ENCODE measurements at places on chromosomes 13 and 19.

DNA sequence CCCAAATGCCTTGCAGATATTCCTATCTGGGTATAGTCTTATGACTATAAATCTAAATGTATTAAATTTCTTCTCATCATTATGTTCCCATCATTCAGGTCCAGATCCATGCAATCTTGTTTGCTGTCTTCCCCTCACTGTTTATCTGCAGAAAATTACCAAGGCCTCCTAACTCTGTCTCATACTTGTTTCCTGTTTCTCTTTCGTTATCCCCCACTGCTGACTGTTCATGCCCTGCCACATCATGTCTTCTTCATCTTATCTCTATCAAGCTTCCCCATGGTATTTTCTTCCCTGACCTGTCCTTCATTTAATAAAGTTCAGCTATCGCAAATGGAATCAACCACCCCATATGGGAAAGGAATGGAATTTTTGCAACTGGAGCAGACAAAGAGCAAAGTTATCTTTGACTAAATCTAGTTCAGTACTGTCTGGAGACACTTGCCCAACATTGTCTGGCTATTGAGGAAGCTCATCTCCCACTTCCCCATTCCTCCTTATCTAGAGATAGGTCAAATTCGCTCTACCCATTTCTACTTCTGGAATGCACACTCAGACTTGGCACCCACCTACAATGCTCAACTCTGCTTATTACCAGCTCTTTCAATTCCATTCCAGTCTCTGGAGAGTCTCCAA is 1358.1 kb downstream of the EFNB2 start:
- peak; percentile 51 for DNase-seq

- no peak for DNase-seq
These were observed 457.1 kb downstream of the KLF12 start for GRCh38 chr13:73677048-73677601.

- no peak for DNase-seq
These were observed 52.1 kb downstream of the DACH1 start for GRCh38 chr13:71814806-71815360.

DNA sequence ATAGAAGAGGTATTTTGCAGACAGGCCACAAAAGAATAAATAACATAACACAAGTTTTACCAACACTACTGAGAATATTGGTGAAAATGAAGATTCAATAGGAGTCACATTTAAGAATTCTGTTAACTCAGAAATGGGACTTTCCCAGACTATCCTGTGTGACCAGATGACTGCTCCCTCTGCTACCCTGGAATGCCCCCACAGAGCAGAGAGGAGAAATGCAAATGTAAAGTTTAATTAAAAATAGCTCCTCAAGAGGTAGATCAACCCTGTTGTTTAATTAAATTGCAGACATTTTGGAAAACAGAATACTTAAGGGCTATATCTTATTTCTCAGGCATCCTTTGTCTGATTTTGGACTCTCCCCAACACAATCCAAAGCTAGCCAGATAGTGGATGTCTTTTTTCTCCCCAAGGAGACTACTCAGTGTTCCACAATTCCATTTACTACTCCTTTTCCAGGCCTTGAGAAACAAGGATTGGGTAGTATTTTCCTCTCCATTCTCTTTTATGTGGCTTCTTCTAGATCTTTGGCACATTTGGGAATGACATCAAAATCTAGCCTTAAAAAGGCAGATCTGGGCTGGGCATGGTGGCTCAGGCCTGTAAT is 104.7 kb upstream of the TSC22D1 start:
- no peak for DNase-seq

DNA sequence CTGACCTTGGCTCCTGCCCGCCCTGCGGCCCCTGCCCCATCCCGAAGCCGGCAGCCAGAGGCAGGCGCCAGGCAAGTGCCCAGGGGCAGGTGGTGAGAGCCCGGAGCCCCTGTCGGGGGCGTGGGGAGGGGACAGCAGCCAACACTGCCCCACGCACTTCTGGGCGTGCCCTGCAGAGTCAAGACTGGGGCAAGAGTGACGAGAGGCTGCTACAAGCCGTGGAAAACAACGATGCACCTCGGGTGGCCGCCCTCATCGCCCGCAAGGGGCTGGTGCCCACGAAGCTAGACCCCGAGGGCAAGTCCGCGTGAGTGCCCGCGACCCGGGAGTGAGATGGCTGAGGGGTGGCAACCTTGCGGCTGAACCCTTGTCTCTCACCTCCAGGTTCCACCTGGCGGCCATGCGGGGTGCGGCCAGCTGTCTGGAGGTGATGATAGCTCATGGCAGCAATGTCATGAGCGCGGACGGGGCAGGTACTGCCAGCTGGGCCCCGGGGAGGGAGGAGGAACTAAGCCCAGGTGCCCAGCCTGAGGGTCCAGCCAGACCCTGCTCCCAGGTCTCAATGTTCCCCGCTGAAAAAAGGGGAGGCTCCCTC is 17.3 kb downstream of the ANKRD24 start:
- DNase-seq = no peak

- DNase-seq = no peak
These were observed 212.5 kb downstream of the POSTN start for GRCh38 chr13:37385956-37386670.

DNA sequence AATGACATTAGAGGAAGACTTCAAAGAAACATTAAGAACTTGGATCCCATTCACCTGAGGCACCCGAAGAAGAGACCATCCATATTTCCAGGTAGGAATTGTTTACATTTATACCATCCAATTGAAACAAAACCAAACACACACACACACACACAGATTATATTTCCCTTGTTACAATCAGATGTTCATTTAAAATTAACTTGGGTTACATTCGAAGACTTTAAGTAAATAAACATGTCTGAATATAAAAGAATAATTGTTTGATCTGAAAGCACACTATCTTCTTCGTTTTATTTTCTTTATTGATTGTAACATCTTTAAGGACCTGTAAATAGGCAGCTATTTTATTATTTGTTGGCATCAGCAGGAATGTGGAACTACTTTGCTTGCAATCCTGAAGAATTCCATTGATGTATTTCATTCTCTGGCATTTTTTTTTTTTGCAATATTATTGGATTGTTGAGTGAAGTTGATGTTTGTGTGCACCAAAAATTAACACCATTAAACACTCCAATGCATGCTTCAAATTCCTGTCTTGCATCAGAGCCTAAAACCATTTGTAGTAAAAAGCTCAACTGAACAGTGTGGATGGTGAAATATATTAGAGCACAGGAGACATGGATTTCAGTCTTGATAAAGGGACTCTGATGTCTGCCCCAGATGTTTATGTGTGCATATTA is 85.3 kb upstream of the FRY start:
- DNase-seq = no peak

- DNase-seq = no peak
These were observed 383.4 kb downstream of the ITGBL1 start for GRCh38 chr13:101835920-101836319.

GRCh38 chr19:48950830-48951519 is 3.7 kb upstream of the BAX start:
- DNase-seq = no peak

GRCh38 chr13:98327371-98328270 is 150.6 kb upstream of the RNF113B start:
- no peak for DNase-seq

- DNase-seq = peak; percentile 40
These were observed 8.9 kb downstream of the ISYNA1 start for GRCh38 chr19:18428787-18429674.

DNA sequence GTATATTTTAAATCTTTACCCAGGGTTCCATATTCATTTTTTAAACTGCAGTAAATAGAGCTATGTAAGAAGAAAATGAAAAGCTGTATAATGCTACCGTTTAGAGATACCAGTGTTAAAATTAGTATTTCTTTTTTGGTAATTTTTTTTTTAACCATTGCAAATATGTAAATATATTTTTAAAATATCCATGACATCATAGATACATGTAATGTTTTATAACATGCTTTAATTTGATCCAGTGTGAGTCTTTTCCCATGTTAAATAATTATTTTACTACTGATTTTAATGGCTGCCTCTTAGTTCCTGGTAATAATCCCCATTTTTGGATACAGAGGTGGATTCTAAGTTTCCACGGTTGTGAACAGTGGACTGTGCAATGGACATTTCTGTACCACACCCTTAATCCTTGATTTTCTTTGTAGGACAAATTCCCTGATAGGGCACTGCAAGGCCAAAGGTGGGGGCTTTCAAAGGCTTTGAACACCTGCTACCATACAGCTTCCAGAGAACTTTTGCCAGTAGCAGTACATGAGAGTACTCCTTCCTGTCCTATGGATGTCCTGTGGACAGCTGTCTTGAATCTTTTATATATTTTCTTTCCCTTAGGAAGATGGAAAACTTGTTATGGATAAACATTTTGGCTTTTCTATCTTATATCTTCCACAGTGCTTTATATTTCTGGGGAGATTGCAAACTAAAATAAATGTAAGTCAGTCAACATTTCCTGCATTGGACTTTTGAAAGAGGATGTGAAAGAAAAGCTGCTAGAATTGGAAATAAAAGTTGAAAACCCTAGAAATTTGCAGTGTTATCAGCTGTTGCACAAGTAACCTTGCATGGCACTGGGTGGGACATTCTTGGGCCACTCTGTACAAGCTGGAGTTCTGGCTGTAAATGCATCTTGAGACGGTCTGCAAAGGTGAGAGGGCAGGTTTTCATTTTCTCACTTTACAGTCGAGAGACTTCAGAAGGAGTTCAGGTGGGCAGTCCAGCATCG is 46.8 kb downstream of the ARHGEF7 start:
- DNase-seq = no peak

- DNase-seq = no peak
These were observed 220.3 kb downstream of the KLF12 start for GRCh38 chr13:73913751-73914518.

- DNase-seq = no peak
These were observed 1.1 kb downstream of the ADAMTS10 start for GRCh38 chr19:8609279-8610040.

GRCh38 chr13:30725326-30726085 is 9.8 kb upstream of the ALOX5AP start:
- DNase-seq = no peak

- DNase-seq = no peak
These were observed 5.0 kb downstream of the ZSCAN5A start for GRCh38 chr19:56309511-56310185.

DNA sequence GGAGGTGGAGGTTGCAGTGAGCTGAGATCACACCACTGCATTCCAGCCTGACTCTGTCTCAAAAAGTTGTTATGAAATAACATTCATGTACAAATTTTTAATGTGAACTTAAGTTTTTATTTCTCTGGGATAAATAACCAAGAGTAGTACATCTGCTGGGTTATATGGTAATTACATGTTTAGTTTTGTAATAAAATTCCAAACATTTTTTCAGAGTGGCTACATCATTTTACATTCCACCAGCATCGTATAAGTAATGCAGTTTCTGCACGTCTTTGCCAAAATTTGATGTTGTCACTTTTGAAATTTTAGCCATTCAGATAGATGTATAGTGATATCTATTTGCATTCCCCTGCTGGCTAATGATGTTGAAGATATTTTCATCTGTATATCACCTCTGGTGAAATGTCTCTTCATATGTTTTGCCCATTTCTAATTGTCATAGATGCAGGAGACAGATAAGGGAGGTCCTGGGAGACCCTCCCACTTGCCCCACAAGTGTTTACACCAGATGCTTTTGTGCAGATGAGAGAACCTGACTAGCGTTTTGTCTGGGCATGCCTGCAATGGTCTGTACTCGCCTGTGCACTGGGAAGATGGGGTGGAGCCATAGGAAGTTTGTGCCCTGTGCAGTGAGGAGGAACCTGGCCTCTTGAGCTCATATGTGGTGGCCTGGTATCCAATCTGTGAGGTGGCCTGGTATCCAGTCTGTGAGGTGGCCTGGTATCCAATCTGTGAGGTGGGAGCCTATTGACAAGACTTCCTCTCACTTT is 12.7 kb upstream of the KBTBD6 start:
- DNase-seq = no peak

DNA sequence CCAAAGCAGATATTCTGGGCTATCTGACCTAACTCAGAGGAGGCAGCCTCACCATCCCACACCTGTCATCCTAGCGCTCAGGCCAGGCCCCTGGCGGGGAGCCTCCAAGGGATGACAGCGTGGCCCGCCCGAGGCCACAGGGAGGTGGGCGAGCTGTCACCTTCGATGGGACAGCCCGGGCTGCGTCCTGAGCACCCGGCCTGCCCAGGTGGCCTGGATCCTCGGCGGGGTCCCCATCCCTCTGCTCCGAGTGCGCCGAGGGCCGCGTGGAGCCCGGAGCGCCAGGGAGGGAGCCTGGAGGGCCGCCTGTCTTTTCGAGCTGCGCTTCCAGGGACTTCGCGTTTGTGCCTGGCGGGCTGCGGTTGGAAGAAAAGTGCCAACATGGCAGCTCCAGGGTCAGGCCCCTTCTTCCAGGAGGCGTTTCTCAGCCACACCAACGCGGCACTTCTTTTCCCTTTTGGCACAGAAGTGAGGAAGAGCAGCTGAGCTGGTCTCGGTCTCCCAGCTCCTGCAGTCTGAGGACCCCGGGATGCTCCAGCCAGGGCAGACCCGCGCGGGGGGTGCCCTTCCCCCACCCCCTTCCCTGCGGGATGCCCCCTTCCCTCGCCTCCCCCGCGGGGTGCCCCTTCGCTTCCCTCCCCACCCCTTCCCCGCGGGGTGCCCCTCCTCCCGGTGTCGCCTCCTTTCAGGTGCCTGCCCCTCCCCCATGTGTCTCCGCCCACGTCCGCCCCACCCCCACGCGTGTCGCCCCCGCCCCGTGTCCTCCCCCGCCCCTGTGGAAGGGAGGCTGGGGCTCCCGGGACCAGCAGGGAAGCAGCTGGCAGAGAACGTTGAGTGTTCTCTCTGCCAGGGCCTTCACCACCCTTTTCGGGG is 42.3 kb downstream of the GJA3 start:
- peak; percentile 36 for DNase-seq

GRCh38 chr19:48867746-48868113 is 687 bp downstream of the PLEKHA4 start:
- no peak for DNase-seq

DNA sequence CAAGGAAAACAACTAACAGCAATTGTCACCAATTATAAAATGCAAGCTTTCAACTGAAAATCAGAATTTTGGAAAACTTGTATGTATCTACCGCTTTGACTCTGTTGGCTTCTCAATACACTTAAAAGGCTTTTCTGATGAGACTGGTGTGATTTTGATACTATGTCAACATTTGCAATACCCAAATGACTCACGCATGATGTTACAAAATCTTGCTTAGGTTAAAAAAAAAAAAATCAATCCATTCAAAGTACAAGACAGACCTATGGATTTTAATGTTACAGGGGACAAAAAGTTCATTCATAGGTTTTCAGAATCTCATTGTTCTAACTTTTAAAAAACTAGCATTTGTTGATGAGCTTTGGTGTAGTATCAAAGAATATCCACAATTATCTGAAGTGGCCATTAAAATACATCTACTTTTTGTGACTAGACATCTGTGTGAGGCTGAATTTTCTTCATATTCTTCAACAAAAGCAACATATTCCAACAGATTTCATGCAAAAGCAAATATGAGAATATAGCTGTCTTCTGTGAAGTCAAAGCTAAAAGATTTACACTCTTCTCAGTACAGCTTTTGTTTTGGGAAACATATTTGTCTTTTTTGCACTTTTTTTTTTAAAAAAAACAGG is 10.7 kb downstream of the ELF1 start:
- no peak for DNase-seq

DNA sequence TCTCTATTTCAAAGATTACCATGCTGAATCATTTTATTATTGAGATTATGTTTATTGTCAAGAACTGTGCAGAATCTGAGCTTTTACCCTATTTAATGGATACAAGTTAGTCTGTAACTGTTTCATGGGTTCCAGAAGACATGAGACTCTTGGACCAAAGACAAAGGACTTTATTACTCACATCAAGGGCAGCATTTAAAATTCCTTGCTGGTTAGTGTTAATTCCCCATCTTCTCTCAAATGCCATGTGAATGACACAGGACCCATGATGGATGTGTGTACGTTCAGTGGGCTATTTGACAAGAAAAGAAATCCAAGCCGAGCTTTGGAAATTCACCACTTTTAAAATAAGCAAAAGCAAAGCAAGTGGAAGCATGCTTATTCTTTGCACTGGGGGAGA is 139.9 kb downstream of the PCDH20 start:
- no peak for DNase-seq

Measured in globus pallidus (tissue), 1 donor.